ENCODE measurements at places on chromosomes 4 and X.

DNA sequence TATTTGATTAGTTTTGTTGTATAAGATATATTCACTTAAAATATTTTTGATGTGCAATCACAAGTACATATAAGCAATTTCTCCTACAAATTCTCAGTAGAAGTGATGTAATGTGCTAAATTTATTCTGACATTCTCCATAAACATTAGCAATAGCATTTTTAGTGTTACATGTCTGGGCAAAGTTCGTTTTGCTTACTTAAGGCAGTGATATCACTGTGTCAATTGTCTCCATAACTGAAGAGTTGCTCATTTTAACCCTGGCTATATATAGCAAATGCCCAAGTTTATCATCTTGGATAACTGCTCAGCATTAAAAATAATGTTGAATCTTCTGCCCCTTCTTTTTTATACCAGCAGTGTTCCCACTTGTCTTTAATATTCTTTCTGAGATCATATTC is 340.0 kb upstream of the NDST4 start:
- no peak for DNase-seq

- DNase-seq: peak; percentile 38
These were observed 71.3 kb upstream of the PDHA1 start for GRCh38 chrX:19272452-19272851.

GRCh38 chr4:92189146-92189545 is 114.6 kb upstream of the GRID2 start:
- no peak for DNase-seq

GRCh38 chr4:1611501-1611870 is 72.6 kb downstream of the FAM53A start:
- DNase-seq: no peak

GRCh38 chr4:154643493-154643892 is 31.0 kb upstream of the FGG start:
- DNase-seq: peak; percentile 26

GRCh38 chr4:74933562-74934015 is 673 bp downstream of the PARM1 start:
- DNase-seq: peak; percentile 6

DNA sequence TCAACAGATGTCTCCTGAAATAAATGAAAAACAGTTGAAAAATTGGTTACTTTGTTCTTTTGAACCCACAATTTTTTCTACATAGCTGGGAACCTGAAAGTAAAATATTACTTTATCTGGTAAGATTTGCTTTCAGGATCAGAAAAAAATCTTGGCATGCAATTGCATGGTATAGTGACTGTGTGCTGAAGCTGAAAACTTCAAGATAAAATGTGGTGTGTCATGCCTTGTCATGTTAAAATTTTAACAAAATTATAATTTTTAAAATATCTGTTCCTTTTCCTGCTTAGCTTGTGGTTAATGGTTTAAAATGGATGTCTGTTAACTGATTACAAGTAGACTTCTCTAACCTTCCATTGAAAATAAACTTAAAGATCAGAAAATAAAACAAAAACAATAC is 904.8 kb downstream of the PDHA2 start:
- DNase-seq: no peak

DNA sequence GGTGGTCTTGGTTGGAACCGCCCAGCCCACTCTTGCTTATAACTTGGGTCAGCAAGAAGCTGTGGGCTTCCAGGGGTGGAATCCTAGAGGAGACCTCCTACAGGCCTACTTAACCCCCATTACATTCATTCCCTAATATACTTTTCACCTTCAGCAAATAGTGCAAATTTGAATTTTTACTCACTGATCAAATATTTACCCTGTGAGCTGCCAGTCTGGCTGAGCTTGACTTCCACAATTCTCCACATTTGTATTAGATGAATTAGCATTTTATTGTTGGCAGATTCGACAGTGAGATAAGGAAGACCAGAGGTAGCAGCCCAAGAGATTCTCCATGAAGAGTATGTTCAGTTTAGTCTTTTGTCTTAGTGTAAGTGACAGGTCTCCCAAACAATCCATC is 199.6 kb downstream of the BCOR start:
- no peak for DNase-seq

GRCh38 chr4:106985830-106986229 is 50.3 kb downstream of the DKK2 start:
- peak; percentile 34 for DNase-seq

DNA sequence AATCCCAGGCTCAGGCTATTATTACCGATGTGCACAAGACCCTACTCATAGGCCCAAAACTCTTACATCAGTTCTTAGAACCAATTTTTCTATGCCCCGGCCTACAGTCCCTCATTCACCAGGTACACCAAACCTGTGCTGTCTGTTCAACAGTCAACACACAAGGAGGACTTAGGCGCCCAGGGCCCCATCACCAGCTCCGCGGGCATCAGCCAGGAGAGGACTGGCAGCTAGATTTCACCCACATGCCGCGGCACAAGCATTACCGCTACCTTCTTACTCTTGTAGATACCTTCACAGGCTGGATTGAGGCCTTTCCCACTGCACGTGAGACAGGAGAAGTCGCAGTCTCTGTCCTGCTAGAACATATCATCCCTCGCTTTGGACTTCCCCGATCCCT is 962.5 kb downstream of the RPA4 start:
- no peak for DNase-seq

- no peak for DNase-seq
These were observed 352.2 kb downstream of the SPRY1 start for GRCh38 chr4:123748806-123749205.

GRCh38 chr4:169151671-169152070 is 119.1 kb downstream of the SH3RF1 start:
- peak; percentile 75 for DNase-seq

- no peak for DNase-seq
These were observed 892.3 kb upstream of the NDST4 start for GRCh38 chr4:116005806-116006088.

- no peak for DNase-seq
These were observed 76.2 kb downstream of the CLDN34 start for GRCh38 chrX:10043386-10043785.

DNA sequence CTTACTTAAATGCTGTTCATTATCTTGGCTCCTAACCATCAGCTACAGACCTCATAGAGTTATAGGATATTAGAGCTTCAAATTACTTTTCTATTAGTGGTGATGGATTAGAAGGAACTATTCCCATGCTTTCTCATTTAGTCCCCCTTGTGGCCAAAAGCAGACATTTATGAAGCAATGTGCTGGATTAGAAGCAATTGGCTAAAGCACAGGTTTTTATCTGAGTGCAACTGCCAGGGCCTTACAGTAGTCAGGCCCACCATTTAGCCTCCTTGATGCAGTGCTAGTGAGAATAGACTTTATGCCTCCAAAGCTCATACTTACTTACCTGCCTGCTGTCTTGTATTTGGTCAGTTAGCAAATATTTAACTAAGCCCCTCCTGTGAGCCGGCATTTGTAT is 93.0 kb downstream of the TSPAN7 start:
- DNase-seq: peak; percentile 40

DNA sequence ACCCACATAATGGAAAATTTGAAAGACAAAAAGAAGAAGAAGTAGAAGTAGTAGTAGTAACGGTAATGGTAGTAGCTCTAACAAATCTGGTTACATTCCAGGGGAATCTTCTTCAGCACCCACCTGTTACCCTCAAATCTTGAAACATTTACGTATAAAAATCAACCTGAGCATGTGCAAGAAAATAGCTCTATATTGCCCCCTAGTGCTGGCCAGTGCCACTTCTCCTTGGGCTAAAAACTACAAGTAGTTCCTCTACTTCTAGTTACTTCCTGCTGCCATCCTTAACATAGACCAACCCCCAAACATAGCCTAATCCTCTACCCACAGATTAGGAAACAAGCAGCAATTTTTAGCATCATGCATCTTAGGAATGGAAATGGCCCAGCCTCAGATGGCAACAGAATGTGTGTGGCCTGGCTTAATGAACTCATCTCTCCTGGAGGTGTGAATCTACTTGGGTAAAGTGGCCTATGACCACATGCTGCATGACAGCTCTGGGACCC is 3.1 kb downstream of the PDGFC start:
- peak; percentile 85 for DNase-seq

- DNase-seq: peak; percentile 66
These were observed 6.5 kb upstream of the EXOSC9 start for GRCh38 chr4:121794505-121795188.

DNA sequence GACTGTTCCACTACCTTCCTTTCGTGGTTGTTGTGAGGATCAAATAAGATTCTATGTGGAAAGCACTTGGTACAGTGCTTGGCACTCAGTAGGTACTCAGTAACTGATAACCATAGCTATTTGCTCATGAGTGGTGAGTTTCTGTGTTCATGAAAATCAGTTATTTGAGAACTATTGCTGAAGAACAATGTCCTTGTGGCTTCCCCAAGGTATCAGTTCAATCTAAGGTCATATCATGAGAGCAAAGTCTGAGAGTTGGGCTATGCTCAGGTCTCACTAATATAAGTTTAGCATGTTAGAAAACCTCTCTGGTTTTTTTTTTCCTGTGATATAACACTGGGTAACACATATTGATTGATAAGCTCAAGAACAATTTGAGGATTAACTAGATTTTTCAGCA is 147.8 kb downstream of the GRIA3 start:
- no peak for DNase-seq

DNA sequence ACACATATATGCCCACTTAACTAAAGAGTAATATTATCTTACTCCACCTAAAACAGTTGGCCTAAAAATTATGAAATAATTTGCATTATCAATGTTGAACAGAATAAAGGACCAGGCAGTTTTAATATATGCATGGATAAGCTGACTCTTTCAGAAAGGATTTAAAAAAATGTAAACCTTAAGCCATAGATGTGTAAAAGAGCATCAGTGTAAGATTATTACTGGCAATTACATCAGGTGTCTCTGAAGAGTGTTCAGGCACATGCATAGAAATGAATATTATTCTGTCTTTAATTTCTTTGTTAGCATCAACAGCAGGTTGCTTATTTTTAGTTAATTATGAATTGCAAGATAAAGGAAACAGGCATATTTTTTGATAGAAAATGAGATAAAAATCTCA is 1353.8 kb downstream of the C4orf33 start:
- DNase-seq: no peak

DNA sequence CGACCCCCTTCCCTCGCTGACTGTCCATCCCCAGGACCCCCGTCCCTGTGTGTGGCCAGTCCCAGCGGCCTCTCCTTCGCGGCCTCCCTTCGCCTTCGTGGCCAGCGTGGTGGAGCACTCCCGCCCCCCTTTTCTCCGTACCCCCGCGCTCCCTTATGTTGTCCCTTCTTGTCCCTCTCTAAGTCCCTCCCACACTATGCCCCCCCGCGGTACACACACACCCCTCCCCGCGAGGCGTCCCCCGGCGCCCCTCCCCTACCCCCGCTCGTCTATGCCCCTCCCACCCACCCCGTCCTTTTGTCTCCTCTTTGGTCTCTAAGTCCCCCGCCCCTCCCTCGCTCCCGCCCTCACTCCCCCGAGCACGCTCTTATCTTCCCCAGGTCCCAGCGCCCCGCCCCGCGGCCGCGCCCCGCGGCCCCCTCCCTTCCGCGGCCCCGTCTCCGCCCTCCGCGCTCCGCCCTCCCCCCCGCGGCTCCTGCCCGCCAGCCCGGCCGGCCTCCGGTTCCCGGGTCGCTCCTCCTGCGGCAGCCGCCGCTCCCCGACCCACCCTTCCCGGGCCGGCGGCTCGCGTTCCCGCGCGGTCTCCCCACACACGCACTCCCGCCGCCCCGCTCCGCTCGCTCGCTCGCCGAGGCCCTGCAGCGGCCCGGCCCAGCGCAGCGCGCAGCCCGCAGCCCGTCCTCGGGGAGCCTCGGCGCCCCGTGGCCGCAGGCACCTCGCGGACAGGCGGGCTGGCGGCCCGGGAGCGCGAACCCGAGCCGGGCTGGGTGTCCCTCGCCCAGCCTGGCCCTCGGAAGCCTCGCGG is 26.3 kb downstream of the UTP14A start:
- DNase-seq: peak; percentile 91

Data from iris pigment epithelial cell (primary cell).